ENCODE measurements at places on chromosomes 12 and 14. TPM values are rescaled to one million over a fixed set of nuclear protein-coding genes. Genes with fewer than 3 reads are reported as not detected.

DNA sequence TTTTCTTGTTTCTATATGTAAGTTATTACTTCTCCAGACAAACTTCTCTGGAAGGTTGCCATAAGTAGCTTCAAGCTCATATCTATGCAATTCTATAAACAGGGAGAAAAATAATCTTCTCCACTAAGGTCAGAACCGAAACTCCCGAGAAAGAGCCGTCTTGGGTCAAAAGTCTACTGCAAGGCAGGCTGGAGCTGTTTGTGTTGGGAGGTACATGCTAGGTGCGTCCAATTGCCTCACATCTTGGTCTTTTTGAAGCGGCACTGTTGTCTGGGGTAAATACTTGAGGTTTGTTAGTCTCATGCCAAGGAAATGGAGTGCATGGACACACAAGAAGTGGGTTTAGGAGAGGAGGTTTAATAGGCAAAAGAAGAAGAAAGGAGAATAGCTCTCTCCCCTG lies 674.7 kb upstream of the TMEM132C start:
- H3K4me3 ChIP-seq, result no peak overlapping the region
- no peak for DNase-seq
- H3K36me3 ChIP-seq, result no peaks in the 10 kb centered on the region
- H3K27me3 ChIP-seq, result no peaks in the 10 kb centered on the region
- no peak overlapping the region for H3K27ac ChIP-seq

DNA sequence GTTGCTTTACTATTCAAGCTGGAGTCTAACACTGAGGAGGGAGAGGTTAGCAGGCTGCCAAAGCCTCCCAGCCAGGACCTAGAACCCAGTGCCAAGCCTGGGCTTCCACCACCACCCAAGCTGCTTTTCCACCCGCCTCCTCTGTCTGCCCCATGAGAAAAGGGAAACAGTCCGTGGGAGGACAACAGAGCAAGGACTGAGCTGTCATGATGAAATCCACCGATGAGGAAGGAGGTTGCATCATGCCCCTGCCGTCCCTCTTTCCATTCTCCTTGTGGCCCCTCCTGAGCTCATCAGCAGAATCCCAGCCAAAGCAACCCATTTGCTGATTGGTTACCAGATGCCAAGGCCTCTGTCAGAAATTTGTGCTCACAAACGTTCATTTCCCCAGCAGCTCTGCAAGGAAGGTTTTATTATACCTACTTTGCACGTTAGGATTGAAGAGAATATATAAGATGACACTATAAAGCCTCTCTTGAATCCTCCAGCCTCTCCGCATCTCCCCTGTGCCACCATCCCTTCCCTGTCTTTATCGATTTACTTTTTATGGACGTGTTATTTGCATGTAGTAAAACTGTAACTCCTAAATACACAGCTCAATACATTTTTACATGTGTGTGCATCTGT lies 6.3 kb upstream of the SERPINA1 start:
- no peaks in the 10 kb centered on the region for H3K27me3 ChIP-seq
- peak; percentile 72 for DNase-seq
- no peaks in the 10 kb centered on the region for H3K36me3 ChIP-seq

STXBP6 gene
- total RNA-seq, result 1.1 TPM

DNA sequence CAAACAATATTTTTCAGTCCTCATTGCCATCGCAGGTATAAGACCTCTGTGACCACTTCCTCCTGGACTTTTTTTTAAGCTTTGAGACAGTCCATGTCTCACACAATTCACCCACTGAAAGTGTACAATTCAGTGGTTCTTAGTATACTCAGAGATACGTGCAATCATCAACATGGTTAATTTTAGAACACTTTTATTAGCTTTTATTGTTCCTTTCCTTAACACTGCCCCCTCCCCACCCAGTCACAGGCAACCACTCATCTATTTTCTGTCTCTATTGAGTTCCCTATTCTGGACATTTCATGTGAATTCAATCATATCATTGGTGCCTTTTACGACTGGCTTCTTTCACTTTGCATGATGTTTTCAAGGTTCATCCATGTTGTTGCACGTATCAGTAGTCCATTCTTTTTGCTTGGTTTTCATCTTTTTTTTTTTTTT lies 16.2 kb downstream of the NCKAP5L start:
- H3K27ac ChIP-seq, result no peak overlapping the region
- H3K27me3 ChIP-seq, result no peaks in the 10 kb centered on the region
- no peak overlapping the region for H3K4me3 ChIP-seq
- H3K36me3 ChIP-seq, result peaks cover 14% of the 10 kb centered on the region
- DNase-seq, result no peak
- H3K4me1 ChIP-seq, result peaks cover 29% of the 10 kb centered on the region

- H3K4me3 ChIP-seq, result peak overlapping the region; percentile 9
- H3K27ac ChIP-seq, result peak overlapping the region; percentile 85
- peaks cover 61% of the 10 kb centered on the region for H3K4me1 ChIP-seq
- no peaks in the 10 kb centered on the region for H3K36me3 ChIP-seq
Measured at GRCh38 chr14:51006324-51006723, 62.0 kb upstream of the PYGL start.

DNA sequence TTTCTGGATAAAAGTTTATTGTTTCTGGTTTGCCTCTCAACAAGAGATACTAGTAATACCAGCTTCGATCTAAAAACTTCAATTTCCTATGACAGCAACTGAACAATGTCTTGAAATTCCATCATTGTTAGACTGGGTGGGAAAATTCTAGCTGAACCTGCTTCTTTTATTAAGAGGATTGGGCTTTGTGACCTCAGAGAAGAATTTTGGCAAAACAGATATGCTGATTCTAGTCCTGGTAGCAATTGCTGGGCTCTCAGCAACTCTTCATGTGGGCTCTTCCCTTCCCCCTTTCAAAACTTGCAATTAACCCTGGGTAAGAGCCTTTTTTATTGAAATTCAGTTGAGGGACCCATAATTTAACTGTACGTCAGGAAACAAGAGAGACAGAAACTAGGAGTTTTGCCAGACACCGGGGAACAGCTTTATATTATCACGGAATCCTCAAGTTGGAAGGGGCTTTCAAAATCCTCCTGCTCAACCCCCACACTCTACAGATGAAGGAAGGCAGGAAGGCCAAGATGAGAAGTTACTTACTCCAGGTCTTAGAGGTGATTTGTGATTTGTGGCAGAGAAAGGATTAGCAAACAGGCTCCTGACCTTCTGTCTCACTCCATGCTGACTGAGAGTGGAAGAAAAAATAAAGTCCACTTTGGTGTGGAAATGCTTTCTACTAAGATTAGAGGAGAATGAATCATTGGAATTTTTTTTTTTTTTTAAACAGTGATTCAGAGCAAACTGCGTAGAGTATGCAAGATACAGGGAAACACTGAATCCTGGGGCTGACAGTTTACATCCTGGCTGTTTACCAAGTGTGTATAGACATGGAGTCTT lies 239.0 kb upstream of the ATP2B1 start:
- H3K27ac ChIP-seq, result no peak overlapping the region
- no peaks in the 10 kb centered on the region for H3K36me3 ChIP-seq
- no peak overlapping the region for H3K4me3 ChIP-seq
- H3K27me3 ChIP-seq, result no peaks in the 10 kb centered on the region
- peaks cover 8% of the 10 kb centered on the region for H3K4me1 ChIP-seq
- no peak for DNase-seq

SERPINA12 gene
- total RNA-seq, result not detected

DNA sequence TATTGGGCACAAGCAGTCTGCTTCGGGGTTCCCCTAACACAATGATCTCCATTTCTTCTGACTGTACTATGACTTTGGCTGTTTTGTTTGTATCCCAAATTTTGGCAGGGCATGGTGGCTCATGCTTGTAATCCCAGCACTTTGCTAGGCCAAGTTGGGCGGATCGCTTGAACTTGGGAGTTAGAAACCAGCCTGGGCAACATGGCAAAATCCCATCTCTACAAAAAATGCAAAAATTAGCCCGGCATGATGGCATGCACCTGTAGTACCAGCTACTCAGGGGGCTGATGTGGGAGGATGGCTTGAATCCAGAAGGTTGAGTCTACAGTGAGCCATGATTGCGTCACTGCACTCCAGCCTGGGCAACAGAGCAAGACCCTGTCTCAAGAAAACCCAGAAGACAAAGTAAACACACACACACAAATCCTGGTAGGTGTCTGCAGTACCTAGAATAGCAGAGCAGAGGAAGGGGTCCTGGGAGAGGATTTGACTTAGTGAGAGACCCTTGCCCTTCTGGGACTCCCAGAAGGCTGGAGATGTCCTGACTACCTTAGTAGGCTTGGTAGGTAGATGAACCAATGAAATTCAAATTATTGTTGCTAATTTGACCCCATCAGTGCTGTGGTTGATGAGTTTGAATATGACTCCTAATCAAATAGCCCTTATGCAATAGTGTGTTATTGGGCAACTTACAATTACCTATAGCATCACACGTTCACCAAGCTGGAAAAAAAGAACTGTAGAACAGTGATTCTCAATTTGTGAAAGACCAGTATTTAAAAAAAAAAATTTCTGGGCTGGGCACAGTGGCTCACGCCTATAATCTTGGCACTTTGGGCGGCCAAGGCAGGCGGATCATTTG lies 6.8 kb upstream of the AEBP2 start:
- H3K4me1 ChIP-seq, result no peaks in the 10 kb centered on the region
- no peaks in the 10 kb centered on the region for H3K36me3 ChIP-seq
- H3K27ac ChIP-seq, result no peak overlapping the region
- H3K27me3 ChIP-seq, result no peaks in the 10 kb centered on the region
- no peak overlapping the region for H3K4me3 ChIP-seq

DNA sequence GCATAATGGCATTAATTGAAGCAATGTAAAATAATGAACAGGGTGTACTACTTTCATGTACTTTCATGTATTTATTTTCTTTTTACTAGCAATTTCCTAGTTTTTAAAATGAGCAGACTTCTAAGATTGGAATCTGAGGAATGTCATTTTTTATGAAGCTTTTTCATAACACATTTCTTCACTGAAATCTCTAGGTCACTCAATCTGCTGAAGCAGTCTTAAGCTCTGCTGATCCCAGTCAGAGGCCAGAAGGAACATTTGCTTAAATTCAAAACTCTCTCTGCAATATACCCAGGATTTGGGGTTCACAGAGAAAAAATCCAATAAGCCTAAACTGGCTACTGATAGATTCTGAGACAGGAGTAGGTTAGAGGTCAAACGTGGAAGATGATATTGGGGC lies 73.6 kb upstream of the CNTN1 start:
- H3K27ac ChIP-seq, result no peak overlapping the region
- no peaks in the 10 kb centered on the region for H3K27me3 ChIP-seq
- H3K4me1 ChIP-seq, result no peaks in the 10 kb centered on the region
- no peaks in the 10 kb centered on the region for H3K36me3 ChIP-seq

GRCh38 chr12:76277480-76277879 lies 70.7 kb downstream of the BBS10 start:
- no peaks in the 10 kb centered on the region for H3K4me1 ChIP-seq
- no peaks in the 10 kb centered on the region for H3K27me3 ChIP-seq
- H3K36me3 ChIP-seq, result no peaks in the 10 kb centered on the region
- DNase-seq, result no peak
- H3K27ac ChIP-seq, result no peak overlapping the region

GRCh38 chr12:112482733-112483132 lies 64.0 kb downstream of the PTPN11 start:
- H3K4me1 ChIP-seq, result no peaks in the 10 kb centered on the region
- H3K36me3 ChIP-seq, result peaks cover 95% of the 10 kb centered on the region
- DNase-seq, result no peak
- no peaks in the 10 kb centered on the region for H3K27me3 ChIP-seq

DNA sequence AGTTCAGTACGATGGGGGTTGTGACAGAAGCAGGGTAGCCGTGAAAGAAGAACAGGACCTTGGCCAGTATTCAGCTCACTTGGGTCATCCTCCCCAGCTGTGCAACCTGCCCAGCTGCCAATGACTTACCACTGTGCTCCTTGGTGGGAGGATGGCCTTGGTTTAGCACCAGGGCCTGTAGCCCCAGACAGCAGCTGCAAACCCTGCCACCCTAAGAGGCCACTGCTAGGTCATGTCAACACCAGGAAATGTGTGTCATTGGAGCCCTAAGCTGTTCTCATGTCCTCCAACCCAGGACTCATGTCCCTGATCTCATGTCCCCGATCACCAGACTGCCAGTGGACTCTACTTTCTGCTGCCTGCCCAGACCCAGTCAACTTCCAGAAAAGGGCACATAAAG lies 3.0 kb upstream of the CRACR2A start:
- H3K27ac ChIP-seq, result no peak overlapping the region
- no peak overlapping the region for H3K4me3 ChIP-seq
- DNase-seq, result peak; percentile 62
- H3K36me3 ChIP-seq, result no peaks in the 10 kb centered on the region

DNA sequence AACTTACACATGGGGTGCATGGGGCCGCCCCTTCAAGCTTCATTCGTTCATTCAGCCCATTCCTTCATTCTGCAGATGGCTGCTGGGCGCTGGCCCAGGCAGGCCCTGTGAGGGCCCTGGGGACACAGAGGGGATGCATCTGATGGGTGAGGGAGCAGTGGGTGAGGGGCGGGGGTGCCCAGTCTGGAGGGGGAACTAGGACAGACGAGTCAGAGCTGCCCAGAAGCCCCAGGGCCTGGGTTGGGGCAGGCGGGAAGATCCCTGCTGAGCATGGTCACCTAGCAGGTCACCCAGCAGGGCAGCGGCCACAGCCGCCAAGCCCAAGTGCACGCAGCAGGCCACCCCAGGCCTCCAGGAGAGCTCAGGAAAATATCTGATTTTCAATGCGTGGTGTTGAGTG lies 14.1 kb downstream of the TRMT61A start:
- H3K4me3 ChIP-seq, result no peak overlapping the region
- peak; percentile 52 for DNase-seq
- H3K27ac ChIP-seq, result no peak overlapping the region
- H3K4me1 ChIP-seq, result peaks cover 55% of the 10 kb centered on the region
- no peaks in the 10 kb centered on the region for H3K27me3 ChIP-seq

DNA sequence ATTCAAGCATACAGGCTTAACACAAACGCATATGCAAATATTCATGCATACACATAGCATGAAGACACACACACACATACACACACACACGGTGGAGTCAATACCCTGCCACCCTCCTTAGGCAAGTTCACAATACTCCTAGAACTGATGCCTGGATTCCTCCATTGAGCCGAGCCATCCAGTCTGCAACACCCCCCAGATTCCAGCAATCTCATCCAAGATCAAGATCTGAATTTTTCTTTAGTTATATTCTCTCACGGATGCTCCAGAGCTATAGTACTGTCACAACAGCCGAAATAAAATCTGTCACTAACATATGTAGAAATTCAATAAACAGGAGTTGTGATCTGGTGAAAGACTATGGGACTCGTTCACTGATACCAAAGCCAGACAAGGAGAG lies 110.8 kb downstream of the NUAK1 start:
- H3K27me3 ChIP-seq, result no peaks in the 10 kb centered on the region
- no peak overlapping the region for H3K27ac ChIP-seq
- H3K36me3 ChIP-seq, result no peaks in the 10 kb centered on the region
- H3K4me1 ChIP-seq, result no peaks in the 10 kb centered on the region
- no peak overlapping the region for H3K4me3 ChIP-seq

- H3K27ac ChIP-seq, result peak overlapping the region; percentile 96
- no peaks in the 10 kb centered on the region for H3K27me3 ChIP-seq
- DNase-seq, result peak; percentile 74
- H3K4me3 ChIP-seq, result peak overlapping the region; percentile 85
Measured at GRCh38 chr12:53500142-53500775, 824 bp upstream of the TARBP2 start.
